ENCODE measurements at places on chromosomes 2 and 18. TPM values are rescaled to one million over a fixed set of nuclear protein-coding genes. Genes with fewer than 3 reads are reported as not detected.

SLC23A3 gene
- total RNA-seq, result 2.2 TPM

SPATA3 gene
- total RNA-seq, result not detected

B3GNT7 gene
- 0.78 TPM for total RNA-seq

SCN1A gene
- total RNA-seq, result 0.11 TPM

GPR55 gene
- not detected for total RNA-seq

UPP2 gene
- 0.13 TPM for total RNA-seq

FRZB gene
- total RNA-seq, result 1.4 TPM

AGXT gene
- not detected for total RNA-seq

BCL2 gene
- total RNA-seq, result 4.6 TPM

LOXL3 gene
- 162 TPM for total RNA-seq

SLC30A3 gene
- total RNA-seq, result not detected

LAMA1 gene
- total RNA-seq, result 11.0 TPM
